ENCODE measurements at places on chromosomes 7 and 10. TPM values are rescaled to one million over a fixed set of nuclear protein-coding genes. Genes with fewer than 3 reads are reported as not detected.

The TYSND1 gene
- 22.0 TPM for total RNA-seq

The TDRD1 gene
- total RNA-seq, result 0.33 TPM

The LIPN gene
- 0.27 TPM for total RNA-seq

The INMT gene
- 0.17 TPM for total RNA-seq

The VOPP1 gene
- total RNA-seq, result 438 TPM

The PTF1A gene
- not detected for total RNA-seq

The C7orf33 gene
- not detected for total RNA-seq

The HYCC1 gene
- 39.9 TPM for total RNA-seq

All from activated B cell treated with CpG ODN at 0.5 μM for 24 hours (primary cell).